ENCODE measurements at places on chromosomes 1 and 21.

DNA sequence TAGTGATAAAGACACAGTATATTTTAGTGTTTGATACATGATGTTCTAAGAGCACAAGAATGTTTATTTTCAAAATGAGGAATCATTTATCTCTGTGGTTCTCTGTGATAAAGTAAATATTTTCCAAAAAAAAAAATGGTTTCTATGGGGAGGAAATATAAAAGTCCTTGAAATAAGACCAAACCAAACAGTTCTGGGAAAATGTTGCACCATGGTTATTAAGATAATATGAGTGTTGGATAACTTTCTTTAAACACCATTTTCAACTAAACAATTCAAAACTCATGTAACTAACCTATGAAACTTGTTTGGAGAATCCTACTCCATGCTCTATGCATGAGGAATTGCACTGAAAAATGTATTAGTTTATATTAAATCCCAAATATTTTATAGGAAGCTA, 184.6 kb downstream of the KCNT2 start:
- DNase-seq: no peak

GRCh38 chr21:40351006-40351405, 483.8 kb downstream of the PCP4 start:
- DNase-seq: no peak

DNA sequence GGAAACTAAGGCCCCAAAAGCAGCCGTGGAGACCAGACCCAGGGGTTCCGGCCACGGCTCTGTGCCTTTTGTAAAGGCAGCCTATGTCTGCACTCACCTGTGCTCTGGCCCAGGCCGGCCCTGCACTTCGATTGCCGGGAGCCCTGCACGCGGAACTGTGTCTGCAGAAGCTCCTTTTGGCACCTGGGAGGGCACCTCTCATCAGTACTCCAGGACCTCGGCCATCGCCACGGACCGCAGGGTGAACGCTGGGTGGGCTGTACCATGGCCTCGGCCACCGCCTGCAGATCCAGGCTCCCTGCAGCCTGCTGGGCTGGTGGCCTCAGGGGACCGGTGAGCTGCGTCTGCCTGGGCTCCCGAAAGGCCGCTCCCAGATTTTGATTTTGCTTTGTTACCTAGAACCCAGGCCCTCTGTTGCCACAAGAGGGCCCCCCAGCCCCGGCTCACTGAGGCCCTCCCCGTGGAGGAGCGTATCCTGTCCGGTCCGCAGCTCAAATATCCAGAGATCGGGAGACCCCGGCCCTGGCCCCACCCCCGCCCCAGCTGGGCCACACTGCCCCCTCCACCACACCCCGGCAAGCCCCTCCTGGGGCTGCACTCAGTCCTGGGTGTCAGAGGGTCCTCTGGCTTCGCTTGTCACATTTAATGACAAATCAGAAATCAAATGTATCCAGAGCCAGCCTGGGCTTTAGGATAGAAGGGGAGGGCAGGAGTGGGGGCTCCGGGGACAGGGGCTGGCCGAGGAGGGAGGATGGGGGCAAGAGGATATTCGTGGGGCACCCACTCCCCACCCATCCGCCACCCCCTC, 60.2 kb upstream of the PDE9A start:
- DNase-seq: peak; percentile 23

GRCh38 chr1:109598655-109599054, 20.8 kb downstream of the GNAT2 start:
- no peak for DNase-seq

DNA sequence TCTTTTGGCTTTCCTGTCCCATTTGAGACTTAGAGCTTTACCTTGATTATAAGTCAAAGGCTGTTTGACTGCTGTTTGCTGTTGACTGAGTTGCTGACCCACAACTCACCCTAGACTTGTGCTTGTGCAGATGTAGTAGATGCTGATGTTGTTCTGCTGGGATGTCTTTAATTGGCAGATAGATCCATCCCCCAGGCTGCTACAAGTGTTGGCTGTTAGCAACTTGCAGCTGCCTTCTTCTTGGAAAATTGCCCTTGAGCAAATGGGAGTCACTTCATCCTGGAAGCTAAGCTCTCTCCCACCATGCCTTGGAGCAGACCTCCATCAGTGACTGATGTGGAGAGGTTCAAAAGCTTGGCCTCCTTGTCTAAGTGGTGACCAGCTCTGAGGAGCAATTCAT, 139.3 kb upstream of the KIAA0040 start:
- DNase-seq: no peak

DNA sequence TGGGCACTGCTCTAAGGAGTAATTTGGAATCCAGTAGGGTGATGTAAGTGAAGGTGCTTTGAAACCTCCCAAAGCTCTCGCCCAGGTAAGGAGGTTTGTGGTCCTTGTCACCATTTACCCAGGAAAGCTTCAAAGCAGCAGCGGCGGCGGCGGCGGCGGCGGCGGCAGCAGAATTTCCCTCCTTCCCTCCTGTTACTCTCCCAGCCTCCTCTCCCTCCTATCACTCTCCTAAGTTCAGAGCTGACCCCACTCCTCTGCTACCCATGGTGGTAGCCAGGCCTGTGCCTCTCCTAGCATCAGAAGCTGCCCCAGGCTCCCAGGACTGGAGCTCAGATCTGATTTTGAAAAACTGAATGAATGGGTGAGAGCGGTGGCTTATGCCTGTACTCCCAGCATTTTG, 60.7 kb downstream of the ACBD3 start:
- DNase-seq: no peak

DNA sequence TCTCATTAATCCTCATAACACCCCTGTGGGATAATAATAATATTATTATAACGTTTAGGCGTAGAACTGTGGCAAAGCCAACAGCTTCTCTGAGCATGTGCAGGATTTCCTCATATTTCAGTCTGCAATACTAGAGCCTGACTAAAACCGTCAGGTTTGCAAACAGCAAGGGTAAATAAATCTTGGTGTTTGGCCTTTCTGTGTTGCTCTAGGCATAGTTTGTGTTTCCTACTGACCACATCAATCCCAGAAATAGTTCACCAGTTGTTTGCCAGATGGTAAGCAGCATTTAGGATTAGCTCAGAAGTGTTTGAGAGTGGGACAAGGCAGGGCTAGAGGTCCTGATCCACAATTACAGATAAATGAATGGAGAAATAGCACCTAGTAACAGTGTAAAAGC, 2.8 kb upstream of the KCNA3 start:
- no peak for DNase-seq

- no peak for DNase-seq
Measured at GRCh38 chr1:49190138-49190537, 413.4 kb upstream of the BEND5 start.

- no peak for DNase-seq
Measured at GRCh38 chr1:99566290-99567021, 79.5 kb upstream of the PALMD start.

GRCh38 chr1:75785320-75785982, 605 bp upstream of the RABGGTB start:
- DNase-seq: no peak

DNA sequence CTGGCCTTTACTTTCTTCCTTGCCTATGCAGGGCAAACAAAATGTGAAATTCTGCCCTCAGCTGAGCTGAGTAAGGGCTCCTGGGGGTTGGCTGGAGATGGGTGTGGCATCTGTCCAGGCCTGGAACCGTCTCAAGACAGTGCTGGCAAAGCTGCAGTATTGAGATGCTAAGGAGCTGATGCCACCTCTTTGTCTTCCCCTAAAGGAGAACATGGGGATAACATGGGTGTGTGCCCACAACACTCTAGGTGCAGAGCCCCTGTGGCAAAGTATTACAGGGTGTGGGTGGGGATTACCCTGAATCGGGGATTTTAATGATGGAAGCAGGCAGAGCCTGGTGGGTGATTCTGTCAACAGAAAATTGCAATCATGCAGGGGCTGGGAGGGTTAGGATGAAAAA, 2.5 kb upstream of the ST3GAL3 start:
- DNase-seq: no peak

DNA sequence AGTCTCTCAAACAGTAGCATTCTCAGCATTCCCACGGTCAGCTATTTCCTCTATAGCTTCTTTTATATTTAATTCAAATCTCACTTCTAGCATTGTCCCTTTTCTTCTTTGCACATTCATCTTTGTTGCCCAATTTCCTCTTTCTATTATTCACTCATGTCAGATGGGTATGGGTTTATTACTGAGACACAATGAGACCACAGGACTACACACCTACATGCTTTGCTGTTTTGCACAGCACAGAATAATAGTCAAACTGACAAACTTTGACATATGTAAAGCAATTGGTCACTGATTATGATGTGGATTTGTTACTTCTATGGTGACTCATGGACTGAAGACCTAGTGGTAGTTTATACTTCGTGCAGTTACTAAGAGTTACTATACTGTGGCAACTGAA, 5.8 kb upstream of the CD1C start:
- no peak for DNase-seq

- DNase-seq: no peak
Measured at GRCh38 chr1:106072909-106073600, 983.4 kb upstream of the PRMT6 start.

DNA sequence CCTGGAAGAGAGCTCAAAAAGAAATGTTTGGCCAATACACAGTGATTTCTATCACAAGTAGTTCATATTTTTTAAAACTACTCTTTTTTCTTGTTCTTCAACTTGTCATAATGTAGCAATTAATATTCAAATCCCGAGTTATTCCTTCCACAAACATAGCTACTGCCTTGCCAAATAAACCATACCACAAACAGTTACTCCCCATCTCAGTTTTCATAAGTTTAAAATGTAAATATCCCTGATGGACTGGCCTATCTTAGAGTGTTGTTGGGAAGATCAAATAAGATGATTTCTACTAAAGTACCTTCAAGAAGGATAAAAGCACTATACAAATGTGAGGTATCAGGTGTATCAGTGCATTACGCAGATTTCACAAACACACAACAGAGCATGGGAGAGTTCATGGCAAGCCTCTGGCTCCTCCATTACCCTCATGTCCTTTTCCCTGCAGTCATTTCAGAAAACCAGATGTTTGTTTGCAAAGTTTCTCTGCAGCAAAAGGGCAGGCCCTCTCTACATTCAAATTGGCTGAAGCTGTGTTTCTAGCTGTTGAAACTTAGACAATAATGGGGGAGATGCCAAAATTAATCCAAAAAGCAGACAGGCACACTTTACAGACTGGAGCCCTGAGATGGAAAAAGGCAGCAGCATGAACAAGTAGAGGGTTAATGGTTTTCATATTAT, 16.1 kb downstream of the WLS start:
- DNase-seq: no peak

DNA sequence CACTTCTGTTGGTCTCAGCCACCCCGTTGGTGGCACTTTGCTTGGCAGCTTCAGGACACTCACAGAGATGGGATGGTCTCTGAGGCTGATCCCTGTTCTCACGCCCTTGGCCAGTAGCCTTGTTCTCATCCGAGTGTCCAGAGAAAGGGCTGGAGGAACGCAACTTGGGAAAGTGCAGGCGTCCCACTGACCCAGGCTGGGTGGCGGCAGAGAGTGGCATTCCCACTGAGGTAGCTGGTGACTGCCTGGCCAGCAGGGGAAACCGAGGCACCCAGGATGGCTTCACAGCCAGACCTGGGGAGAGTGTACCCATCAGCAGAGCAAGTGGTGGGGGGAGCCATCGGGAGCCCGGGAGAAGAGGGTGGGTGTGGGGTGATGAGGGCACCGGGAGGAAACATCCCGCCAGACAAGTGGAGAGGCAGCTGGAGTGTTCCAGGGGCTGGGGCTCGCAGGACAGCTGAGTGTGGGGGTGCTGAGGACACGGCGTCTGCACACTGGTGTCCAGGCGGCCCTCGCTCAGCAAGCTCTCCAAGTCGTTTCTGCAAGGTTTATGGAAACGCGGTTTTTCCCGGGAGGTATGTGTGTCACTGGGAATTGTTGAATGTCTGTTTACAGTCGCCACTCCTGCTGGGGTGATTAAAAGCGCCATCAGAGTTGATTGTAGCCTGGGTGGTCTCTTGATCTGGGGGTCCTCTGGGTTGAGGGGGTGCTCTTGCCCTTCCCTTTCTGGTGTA, 97.8 kb downstream of the SIK1 start:
- no peak for DNase-seq

GRCh38 chr1:244289991-244290785, 161.5 kb downstream of the ADSS2 start:
- no peak for DNase-seq

DNA sequence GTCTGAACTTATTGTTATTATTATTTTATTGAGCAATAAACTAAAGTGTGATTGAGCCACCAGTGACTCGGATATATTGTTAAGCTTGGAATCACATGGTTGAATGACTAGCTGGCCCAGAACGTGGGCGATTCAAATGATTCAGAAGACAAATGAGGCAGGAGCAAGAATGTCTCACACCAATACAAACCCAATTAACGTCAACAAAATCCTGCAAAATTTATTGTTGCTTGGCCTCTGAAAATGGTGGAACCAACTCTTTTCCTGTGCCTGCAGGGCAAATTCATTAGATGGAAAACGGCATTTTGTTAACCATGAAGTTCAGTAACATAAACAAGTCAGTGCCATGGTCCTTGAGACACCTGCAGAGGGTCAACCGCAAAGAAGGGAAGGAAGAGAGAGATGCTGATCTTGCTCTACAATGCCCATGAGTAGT, 482.0 kb downstream of the SETD4 start:
- DNase-seq: no peak

- DNase-seq: no peak
Measured at GRCh38 chr1:10211805-10212410, 1.5 kb downstream of the KIF1B start.

DNA sequence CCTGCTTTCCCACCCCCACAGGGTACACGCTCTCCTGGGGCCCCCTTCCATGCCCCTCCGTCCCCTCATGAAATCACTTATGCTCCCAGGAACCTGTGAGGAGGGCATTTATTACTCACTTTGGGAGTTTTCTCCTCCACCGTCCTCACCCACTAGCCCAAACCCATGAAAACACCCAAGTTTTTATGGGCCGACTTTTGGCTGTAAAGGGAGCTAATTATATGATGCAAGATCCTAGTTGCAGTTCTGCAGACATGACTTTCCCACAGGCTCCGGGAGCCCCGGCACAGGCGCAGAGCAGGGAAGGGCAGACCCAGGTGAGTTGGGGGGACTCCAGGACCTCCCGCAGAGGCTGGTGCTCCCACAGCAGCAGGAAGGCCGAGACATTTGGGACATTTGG, 29.7 kb downstream of the EPHA2 start:
- DNase-seq: no peak

GRCh38 chr1:64031236-64031635, 172.2 kb upstream of the UBE2U start:
- no peak for DNase-seq
